ENCODE measurements at places on chromosomes 11 and 22.

DNA sequence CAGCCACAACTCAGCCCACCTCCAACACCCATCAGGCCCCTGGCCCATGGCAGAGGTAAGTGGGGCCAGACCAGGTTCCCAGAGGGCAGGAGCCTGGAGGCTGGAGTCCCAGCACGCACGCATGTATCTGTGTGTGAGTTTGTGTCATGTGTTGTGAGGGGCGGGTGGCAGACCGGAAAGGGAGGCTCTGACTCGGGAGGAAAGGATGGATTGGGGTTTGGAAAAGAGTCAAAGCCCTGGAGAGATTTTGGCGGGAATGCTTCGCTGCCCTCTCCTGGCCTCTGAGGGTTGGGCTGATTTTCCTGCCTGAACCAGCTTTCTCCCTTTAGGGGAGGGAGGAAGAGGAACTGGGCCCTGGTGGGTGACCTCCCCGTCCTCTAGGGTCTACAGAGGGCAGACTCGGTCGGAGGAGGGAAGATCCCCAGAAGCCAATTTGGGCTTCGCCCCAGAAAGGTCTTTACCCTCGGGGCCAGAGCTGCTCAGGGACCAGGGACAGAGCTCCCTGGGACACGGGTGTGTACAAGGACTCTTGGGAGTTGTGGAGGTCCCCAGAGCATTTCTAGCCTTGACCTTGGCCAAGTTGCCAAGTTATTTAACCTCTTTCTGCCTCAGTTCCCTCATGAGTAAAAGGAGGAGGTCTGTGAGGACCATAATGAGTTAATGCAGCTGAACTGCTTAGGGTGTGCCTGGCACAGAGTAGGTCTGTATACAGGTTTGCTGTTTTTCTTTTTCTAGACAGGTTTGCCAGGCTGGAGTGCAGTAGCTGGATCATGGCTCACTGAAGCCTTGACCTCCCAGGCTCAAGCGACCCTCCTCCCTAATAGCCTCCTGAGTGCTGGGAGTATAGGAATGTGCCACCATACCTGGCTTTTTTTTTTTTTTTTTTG, 6.9 kb downstream of the C11orf68 start:
- no peak for DNase-seq

GRCh38 chr11:69545976-69546617, 64.6 kb downstream of the LINC01488 start:
- DNase-seq: no peak

DNA sequence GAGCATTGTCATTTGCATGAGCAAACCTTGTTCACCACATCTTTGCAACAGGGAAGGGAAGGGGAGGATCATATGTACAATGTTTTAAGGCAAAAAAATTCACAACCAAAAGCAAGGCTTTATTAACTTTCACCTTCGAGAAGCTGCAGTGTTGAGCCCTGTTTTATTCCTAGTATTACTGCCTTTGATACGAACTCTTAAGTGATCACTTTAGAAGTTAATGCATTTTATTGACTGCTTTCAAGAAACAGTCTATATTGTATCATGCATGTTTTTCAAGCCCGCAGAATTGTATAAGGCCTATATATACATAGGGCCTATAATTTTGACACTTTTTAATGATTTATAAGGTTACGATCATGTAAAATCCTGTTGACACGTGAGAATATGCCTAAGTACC, 117.5 kb upstream of the VPREB1 start:
- no peak for DNase-seq

- DNase-seq: peak; percentile 13
Observed at GRCh38 chr11:87754685-87755084, 420.6 kb downstream of the RAB38 start.

- no peak for DNase-seq
Observed at GRCh38 chr22:22940961-22941605, 53.5 kb downstream of the IGLL5 start.

- DNase-seq: no peak
Observed at GRCh38 chr11:126202646-126203359, 8.6 kb downstream of the RPUSD4 start.

- DNase-seq: peak; percentile 48
Observed at GRCh38 chr22:45069925-45070324, 60.1 kb upstream of the PHF21B start.

- no peak for DNase-seq
Observed at GRCh38 chr11:19392321-19392720, 151.6 kb upstream of the E2F8 start.

- DNase-seq: no peak
Observed at GRCh38 chr11:102719620-102720277, 5.0 kb downstream of the MMP8 start.

DNA sequence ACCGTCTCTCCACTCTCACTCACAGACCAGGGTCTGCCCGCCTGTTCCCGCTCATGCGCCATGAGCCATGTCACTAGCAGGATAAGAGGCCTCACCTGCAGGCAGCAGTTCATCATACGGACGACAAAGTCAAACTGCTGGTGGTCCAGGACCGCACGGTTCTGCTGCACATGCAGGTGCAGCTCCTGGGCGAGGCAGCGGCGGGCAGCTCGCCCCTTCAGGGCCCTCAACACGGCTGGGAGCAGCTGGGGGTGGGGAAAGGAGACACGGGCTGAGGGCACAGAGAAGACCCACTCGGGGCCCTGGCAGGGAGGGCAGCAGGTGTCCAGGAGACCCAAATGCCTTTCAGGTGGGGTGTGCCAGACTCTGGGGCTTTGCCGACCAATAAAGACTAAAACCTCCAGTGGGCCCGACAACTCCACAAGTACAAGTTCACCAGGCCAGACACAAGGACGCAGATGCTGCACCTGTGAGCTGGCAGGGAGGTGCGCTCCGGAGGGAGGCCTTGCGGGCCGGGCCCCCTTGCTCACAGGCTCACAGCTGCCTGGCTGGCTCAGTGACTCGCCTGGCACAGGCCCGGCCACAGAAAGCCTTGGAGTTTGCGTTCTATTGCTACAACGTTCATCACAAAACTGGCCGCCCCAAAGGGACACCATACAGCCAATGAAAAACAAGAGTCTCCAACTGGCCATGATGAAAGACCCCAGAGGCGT, 11.5 kb downstream of the SBF1 start:
- no peak for DNase-seq

- no peak for DNase-seq
Observed at GRCh38 chr11:56705784-56706396, 7.0 kb downstream of the OR9G1 start.

Data from foreskin keratinocyte (primary cell).